ENCODE measurements at places on chromosomes 13 and 19.
A peak's percentile ranks its signal among the peaks of the same experiment; 100 is the strongest.

GRCh38 chr13:110423689-110424302 lies 116.7 kb downstream of the COL4A2 start:
- DNase-seq, result no peak

- no peak for DNase-seq
Observed at GRCh38 chr19:50272263-50272897, 56.8 kb downstream of the KCNC3 start.

GRCh38 chr13:101155920-101156319 lies 260.4 kb downstream of the NALCN start:
- DNase-seq, result no peak

GRCh38 chr13:100674572-100674871 lies at the start of gene TMTC4:
Gene TMTC4, minus strand, starts transcription at chr13:100674795. Its CDS starts 4,433 bp downstream, at chr13:100670362.
- DNase-seq, result no peak

DNA sequence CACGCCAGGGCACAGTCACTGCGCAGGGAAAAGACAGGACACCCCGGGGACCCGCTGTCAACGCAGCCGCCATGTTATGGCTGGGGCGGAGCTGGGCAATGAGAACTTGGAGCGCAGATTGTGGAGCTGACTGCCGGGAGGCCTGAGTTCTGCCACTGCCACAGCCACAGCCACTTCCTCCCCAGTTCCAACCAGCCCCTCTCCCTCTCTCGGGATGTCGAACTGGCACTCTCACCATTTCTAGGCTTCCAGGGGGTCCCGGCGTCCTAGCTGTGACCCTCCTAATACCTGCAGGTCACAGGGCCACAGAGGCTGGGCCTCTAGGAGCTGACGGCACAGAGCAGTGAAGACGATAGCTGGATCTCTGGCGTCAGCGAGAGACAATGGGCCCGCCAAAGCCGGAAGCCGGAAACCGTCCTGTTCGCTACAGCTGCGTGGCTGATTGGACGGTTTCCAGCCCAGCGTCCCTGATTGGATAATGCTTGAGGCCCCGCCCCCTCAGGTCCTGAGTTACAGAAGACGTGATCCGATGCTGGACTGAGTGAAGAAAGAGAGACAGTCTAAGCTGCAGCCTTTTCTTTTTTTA lies at the start of gene ZNF506:
Gene ZNF506, minus strand, starts transcription at position 385 of the 586 bp plus-strand sequence. Its CDS starts 147 bp downstream, at position 238.
- DNase-seq, result peak; percentile 99

GRCh38 chr13:25776722-25777121 lies 275.1 kb downstream of the SHISA2 start:
- peak; percentile 28 for DNase-seq

GRCh38 chr19:50896591-50897190 lies 14.5 kb downstream of the KLK4 start:
- no peak for DNase-seq

- no peak for DNase-seq
Observed at GRCh38 chr19:46927106-46927505, 66.3 kb downstream of the ARHGAP35 start.

DNA sequence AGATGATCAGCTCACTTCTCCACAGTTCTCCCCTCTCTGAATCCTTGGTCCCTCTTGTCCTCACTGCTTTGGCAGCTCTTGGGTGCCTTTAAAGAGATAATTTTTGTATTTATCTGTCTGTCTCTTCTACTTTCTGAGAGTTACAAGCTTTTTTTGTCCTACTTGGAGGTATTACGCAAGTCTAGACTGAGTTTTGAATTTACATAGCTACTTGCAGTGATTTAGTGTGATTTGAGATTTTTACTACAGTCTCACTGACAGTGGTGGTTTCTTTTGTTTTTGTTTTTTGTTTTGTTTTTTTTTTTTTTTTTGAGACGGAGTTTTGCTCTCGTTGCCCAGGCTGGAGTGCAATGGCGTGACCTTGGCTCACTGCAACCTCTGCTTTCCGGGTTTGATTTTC lies 22.1 kb downstream of the URI1 start:
- DNase-seq, result no peak

DNA sequence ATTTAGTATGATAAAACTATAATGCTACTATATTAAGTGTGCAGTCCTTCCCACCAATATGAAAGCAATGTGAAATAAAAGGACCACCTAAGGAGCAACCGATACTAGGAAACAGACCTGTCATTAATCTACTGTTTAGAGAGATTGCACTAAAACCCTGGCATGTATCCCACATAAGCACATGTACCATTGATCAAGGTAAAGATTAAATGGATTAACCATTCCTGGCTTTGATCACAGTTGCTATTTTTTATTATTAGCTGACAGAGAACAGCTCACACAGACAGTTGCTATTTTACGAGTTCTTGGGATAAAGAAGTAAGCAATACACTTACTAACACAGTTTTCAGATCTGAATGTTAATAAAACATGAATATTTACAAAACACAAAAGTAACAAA lies 57.7 kb upstream of the ZDHHC20 start:
- DNase-seq, result no peak

DNA sequence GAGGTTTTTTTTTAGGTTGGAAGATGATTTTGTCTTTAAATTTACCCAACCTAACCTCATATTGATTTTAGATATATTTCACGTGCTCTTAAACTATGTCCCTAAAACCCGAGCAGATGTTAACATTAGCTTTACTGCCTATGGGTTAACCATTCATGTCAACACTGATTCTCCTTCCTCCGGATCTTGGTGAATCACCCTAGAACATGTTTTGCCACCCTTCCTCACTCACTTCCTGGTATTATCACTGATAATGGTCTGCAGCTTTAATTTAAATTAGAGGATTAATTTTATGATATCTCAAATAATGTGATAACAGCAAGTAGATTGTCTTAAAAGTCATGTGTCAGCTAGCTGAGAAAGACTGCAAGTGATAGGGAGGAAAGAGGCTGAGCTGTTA lies 31.9 kb downstream of the HTR2A start:
- DNase-seq, result no peak

DNA sequence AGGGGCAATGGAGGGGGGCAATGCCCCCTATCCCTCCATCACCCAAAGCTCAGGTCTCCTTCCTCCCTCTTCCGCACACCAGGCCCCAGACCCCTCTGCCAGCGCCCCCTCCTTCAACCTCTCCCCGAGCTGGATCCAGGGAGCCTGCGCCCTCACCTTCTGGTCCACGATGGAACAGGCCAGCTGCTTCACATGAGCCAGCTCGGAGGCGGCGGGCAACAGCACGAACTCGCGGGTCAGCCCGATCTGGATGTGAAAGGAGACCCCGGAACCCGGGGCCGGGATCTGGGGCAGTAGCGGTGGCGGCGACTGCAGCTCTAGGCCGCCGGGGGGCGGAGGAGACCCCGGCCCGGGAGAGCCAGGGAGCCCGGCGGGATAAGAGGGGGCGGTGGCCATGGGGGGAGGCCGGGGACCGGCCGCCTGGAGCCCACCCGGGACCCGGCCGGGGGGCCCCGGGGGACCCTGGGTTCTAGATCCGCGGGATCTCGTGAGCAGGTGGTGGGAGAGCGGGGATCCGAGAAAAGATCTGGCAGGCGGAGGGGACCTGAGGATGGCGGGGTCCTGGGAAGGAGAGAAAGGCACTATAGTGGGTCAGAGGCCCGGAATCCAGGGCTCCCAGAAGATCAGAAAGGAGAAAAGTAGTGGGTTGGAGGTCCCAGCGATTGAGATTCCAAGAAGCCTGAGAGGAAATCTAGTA lies 791 bp downstream of the PRKD2 start:
- DNase-seq, result no peak

- no peak for DNase-seq
Observed at GRCh38 chr13:32378012-32378411, 49.9 kb downstream of the N4BP2L1 start.

DNA sequence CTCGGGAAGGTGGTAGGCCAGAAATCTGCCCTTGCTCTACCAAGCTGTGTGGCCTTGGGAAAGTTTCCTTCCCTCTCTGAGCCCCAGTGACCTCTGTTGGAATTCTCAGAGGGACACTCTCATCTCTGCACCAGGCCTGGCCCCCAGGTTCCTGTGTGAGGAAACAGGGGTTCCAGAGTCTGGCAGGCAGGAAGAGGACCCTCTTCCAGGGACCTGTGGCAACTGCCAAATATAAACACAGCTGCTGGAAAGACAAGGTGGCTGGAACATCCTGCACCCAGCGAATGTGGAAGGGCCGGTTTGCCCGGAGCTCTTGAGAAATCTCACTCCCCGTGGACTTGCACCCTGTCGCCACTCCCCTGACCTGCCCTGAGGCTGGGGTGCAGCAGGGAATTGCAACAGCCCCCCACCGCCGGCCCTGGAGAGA lies 52.8 kb downstream of the GADD45B start:
- no peak for DNase-seq

DNA sequence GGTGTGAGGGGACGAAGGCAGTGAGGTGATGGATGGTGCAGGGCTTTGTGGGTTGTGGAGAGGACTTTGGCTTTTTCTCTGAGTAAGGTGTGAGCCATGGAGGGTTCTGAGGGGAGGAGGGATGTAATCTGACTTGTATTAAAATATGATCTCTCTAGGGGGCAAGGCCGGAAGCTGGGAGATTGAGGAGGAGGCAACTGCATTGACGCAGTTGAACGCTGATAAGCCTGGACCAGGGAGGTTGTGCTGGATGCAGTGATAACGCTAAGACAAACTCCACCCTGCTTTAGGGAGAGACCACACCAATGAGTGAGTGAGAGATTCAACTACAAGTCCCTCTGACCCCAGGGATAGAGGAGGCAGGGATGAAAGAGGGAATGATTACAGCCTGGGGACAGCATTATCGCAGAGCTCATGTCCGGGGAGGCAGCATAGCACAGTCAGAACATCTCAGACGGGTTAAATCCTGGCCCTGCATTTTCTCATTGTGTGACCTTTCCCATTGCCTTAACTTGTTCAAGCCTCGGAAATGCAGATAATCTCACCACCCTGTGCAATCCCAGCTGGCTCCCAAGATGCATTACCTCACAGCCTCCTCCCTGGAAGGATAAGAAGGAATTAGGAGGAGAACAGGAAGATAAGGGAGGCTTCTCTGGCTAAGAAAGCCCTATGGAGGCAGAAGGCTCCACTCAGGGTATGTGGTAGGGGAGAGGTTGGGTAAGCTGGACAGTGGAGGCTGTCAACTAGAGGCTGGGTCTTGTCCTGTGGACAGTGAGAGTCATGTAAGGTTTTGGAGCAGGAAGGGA lies 124.2 kb downstream of the CACNA1A start:
- no peak for DNase-seq

DNA sequence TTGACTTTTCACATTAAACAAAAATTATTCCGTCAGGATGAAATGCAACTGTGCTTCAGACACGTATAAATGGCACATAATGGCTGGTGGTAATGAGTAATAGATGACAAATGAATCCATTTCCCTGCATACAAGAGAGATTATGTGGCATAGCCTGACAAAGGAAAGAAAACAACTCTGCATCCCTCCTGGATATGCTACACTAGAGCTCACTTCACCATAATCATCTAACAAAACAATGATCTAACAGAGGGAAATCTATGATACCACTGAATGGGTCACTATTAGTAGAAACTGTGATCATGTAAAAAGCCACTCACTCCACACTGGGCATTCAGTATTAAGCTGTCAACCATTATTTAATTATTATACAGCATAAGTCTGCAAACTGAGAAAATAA lies 1498.4 kb downstream of the EFNB2 start:
- no peak for DNase-seq

DNA sequence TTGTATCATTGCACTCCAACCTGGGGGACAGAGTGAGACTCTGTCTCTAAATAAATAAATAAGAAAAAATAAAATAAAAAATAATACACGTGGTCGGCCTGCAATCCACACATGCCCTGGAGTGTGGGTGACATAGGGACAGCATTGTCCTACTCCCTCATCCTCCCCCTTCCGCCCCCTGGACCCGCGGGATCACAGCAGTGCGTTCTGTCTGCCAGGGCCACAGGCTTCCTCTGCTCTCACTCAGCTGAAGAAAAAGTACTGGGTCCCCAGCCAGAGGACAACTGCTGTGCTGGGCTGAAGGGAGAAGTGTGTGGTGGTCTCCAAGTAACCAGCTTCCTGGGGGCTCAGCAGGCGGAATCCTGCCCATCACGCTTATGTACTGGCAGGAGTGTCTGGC lies 6.3 kb downstream of the BCAT2 start:
- peak; percentile 17 for DNase-seq

- peak; percentile 54 for DNase-seq
Observed at GRCh38 chr13:41312176-41312500, 1.1 kb downstream of the NAA16 start.

GRCh38 chr13:45518525-45519245 lies 53.9 kb downstream of the COG3 start:
- no peak for DNase-seq

DNA sequence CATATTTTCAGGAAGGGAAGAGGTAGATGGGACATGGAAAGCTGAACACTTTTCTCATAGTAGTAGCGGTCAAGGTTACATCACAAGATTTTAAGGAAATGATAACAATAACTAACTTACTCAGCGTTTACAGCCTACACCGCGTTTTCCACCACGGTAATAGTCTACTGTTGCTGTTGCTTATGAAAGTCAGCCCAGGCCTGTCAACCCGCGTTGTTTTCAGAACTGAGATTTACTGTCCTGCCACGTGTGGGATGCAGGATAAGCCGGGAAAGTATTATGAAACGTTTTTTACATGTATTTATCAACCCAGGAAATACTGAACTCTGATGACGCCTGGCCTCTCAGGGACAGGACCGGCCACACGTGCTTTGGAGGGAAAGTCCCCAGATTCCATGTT lies 36.0 kb upstream of the LAMP1 start:
- DNase-seq, result no peak

- DNase-seq, result peak; percentile 74
Observed at GRCh38 chr19:18895038-18895823, 727 bp downstream of the CERS1 start.

GRCh38 chr19:39252458-39252857 lies 3.8 kb upstream of the IFNL4 start:
- DNase-seq, result no peak

DNA sequence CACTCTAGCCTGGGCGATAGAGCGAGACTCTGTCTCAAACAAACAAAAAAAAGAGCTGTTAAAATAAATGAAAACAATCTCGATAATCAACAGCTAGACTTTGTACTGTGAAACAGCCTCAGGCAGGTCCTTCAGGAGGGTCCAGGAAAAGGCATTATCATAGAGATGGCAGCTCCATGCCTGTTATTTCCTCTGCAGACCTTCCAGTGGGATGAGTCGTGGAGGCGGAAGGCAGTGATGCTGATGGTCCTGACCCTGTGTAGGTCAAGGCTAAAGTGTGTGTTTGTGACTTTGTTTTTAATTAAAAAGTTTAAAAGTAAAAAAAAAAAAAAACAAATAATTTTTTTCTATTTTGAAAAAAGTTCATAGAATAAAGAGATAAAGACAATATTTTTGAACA lies 117.4 kb downstream of the TNFRSF19 start:
- no peak for DNase-seq

GRCh38 chr13:29901710-29902631 lies 51.6 kb upstream of the UBL3 start:
- DNase-seq, result no peak

DNA sequence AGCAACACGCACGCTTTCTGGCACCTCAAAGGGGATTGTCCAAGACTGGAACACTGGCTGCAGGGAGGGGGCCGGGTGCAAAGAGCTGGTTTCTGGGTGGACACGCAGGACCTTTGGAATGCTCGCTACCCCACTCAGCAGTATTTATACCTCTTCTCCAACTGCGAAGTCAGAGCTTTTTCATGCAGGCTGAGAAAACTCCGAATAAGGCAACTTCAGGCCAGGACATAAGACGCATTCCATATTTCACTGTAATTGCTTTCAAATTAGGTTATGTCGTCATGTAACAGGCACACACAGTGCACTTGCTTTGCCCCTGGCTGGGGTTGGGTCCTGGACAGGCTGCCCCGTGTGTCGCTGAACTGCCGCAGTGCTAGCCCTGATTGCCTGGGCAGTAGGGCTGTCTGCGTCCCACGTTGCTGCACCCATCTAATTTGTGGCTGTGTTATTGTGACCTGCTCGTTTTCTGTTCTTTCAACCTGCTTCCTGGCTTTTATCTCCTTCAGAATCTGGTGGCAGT lies 44.5 kb downstream of the ACTN4 start:
- no peak for DNase-seq

Measured in brain (organoid and tissue), 16 donors.